PC-3 (cell line): ENCODE measurements at places on chromosomes 7 and 10. TPM values are rescaled to one million over a fixed set of nuclear protein-coding genes. Genes with fewer than 3 reads are reported as not detected.

DNA sequence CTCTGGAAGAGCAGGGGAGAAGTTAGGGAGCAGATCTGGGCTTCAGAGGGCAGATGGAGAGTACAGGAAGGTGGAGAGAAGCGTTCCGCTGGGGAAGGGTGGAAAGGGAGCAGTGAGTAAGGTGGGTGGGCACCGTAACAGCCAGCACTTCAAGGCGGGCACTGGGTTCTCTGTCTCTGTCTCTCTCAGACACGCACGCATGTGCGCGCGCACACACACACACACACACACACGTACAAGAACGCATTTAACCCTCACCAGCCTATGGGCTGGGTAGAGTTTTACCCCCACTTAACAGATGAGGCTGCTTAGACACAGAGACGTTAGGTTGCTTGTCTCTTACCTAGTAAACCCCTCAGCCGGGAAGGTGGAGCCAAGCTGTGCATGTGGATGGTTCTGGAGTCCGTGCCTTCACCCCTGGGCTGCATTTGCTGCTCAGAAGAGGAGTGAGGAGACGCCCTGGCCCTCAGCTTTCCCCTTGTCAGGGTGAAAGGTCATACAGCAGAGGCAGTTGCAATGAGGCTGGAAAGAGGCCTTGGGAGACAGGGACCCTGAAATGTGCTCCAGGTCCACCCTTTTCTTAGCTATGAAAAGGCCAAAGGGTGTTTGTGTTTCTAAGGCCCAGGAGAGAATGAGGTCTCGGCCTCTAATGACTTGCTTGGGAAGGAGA is 16.0 kb downstream of the ADCYAP1R1 start:
- no peak for DNase-seq

GRCh38 chr10:43265799-43266721 is 805 bp downstream of the RASGEF1A start:
- DNase-seq = peak; percentile 57

Gene CDNF
- total RNA-seq = 1.2 TPM in 1 of 2 replicates, not detected in the other

- peak; percentile 63 for DNase-seq
Measured at GRCh38 chr7:134593530-134594392, 44.9 kb downstream of the AKR1B15 start.

DNA sequence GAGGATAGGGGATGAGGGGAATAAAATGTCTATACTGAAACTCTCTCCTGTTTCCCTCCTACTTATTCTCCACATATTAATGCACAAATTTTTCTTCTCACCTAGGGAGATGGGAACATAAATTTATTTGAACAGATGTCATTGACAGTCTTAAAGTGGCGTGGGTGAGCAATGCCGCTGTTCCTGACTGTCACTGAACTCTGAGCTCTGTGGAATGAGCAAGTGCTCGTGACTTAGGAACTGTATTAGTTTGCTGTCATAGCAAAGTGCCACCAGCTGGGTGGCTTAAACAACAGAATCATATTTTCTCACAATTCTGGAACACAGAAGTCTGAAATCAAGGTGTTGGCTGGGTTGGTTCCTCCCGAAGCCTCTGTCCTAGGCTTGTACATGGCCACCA is 29.1 kb downstream of the INPP5F start:
- no peak for DNase-seq

DNA sequence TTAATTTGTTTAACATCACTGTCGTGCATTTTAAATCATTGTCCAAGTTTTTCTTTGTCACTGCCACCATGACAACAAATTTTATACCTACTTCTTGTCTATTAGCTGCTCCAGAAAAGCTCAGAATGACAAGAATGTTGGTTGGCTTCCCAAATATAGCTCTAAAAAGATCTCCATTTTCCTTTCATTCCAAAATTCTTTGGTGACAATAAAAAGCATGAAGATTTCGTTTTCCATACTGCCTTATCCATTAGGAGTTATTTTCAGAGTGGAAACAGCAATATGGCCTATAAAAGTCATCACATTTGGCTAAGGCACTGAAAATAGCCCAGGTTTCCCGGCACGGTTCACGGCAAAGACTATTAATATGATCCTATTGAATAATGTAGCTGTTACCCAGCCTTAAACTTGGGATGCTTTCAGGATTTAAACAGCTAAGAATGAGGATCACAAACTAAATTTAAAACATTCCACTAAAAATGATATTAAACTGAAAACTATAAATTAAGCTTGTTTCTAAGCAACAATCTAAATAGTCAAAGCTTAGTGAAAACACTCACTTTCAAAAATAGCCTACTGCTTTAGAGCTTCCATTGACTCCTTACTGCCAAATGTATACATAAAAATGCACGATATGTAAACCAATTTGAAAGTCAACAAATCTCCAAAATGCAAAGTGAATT is 2.7 kb downstream of the CTTNBP2 start:
- DNase-seq = no peak

DNA sequence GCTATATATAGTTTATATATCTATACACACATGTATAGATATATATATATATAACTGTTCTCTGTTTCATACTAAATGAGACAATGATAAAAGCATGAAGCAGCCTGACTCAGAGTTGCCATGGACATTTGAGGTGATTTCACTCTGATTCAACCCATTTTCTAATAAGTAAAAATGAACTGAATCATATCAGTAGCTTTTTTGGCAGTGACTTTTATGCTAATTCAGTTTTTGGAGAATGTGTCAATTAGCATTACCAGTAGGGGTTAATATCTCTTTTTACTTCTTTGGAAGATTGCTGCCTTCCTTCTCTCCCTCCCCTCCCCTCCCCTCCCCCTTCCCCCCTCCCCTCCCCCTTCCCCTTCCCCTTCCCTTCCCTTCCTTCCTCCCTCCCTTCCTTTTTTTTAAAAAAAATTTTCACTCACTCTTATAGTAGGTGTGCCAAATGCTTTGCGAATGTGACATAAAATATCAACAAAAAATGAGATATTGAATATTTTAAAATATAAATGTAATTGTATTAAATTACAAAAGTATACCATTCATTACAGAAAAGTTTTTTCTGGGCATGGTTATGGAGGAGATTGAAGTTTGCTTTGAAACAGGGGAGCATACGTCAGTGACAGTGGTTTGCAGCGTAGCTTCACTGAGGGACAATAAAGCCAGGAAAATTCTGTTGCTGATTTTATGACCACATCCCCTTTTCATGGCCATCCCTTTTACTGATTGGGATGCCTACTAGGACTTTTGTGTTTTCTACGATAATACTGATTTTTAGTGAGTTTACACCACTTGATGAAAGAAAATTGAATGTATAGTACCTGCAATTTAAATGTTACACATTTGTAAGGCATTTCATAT is 64.0 kb upstream of the KLF6 start:
- peak; percentile 45 for DNase-seq

DNA sequence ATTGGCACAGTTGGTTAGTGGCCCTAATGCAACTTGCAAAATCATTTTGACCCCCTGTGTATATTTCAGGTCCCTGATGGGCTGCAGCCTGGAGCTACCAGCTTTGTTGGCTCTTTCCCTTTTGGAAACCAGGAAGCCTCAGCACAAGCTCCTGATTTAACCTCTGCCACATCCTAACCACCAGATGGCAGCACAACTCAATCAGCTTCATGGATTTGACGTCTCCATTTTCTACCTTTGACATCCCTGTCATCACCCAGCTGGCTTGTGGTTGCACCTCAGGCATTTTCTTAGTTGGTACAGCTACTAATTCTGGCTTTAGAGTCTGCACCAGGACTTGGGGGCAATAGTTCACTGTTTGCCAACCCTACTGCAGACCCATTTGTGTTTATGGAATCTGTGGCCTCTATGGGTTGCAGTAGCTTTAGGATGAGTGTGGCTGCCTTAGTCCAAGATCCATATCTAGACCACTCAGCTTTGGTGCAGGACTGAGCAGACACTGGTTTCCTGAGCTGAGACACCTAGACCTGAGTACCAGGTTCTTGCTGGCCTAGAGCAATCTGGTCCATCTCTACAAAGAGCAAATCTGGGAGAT is 456.2 kb downstream of the REEP3 start:
- peak; percentile 79 for DNase-seq

GRCh38 chr10:77024461-77024860 is 613.1 kb downstream of the KCNMA1 start:
- DNase-seq = no peak

- DNase-seq = no peak
Measured at GRCh38 chr7:104414216-104414615, 85.8 kb downstream of the LHFPL3 start.

DNA sequence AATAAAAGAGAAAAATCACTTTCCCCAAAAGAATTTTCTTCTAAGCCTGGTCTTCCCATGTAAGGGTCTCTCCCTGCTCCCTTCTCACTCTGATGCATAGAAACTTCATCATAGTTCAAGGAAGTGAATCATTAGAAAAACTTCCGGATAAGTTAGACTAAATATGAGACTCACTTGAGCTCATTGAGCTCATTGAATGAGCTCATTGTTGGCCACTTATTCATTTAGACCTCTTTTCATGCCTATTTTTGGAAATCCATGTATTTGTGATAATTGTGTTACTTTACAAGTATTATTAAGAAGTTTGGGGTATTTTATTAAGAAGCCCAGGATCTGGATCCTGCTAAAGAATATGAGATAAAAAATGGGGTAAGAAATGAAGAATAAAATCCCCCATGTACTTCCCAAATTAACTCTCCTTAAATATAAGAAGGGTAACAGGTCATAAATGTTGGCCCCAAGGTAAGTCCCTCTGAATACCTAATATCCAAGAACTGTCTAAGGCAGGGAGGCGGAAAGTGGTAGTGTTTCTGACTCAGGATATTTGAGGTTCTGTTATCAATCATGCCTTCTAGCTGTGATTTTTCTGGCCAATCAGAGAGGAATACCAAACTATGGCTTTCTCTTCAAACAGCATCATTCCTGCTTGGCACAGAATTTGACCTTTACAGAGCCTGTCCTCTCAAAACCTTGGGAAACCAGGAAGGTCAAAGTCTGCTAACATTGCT is 236.5 kb upstream of the PTN start:
- peak; percentile 71 for DNase-seq

DNA sequence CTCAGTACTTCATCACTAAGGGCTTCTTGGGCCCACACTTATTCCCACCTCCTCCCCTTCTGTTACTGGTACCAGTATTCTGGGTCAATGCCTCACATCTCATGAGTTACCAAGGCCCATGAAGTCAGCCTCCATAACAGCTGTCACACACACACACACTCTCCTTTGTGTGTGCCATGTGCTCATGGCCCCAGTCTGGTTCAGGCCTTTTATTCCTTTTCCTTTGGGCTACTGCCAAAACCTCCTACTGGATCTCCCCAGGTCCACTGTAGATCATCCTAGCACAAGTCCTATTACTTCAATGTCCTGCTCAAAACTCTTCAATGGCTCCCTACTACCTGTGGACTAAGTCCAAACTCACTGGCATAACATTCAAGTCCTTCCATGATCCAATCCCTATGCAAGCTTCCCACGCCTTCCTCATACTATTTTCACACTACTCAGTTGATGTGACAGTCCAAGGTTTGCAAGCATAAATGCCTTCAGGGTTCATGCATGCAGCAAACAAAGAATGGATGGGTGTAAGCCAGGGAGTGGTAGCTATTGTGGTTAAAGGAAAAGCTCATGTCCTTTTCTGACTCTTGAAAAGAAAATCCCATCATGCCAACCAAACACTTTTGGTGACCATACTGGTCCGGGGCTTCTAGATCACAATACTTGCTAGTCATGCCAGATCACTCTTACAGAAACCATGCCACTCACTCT is 68.1 kb downstream of the CCDC6 start:
- DNase-seq = no peak

DNA sequence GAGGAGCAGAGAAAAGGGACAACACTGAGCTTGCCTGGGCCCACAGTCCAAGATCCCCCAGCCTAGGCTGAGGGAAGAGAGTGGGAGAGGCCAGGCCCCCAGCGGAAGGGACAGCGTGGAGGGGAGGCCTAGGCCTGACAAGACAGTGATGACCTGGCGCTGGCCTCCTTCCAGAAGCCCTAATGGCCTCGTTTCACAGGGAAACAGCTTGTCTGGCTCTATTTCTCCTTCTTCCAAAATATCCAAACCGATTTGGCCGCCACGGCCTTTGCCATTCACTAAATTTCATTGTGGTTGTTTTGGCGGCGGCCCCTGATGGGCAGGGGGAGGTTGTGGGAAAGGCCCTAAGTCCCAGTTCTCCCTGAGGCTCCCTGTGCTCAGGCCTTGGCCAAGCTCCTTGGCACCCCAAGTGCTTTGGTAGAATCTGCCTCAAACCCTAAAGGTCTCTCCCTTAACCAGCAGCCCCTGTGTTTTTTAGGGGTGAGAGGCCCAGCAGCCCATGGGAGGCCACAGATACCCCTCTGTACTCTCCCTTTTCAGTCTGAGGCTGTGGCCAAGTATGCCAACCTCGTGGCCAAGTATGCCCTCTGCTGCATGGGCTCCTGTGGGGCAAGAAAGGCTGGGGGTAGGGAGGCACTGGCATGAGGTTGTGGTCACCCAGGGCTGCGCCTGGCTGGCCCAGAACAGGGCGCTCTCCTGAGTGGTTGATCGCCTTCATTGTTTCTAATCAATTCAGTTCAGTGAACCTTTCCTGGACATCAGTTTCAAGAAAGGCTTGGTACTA is 37.3 kb downstream of the PAX2 start:
- DNase-seq = no peak

DNA sequence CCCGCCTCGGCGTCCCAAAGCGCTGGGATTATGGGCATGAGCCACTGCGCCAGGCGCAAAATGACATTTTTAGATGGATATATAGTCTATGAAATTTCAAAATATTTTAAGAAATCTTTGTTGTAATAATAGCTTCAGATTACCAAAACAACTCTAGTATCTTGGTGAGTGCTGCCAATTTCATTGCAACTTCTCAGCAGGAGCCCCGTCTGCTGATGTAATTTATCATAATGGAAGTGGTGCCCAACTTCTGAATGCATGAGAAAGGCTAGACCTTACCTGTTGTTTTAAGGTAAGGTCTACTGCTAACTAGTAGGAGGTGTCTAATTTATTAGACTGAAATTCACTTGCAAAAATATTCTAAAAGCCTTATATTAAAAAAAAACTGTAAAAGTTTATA is 20.0 kb downstream of the PDSS1 start:
- DNase-seq = no peak

- no peak for DNase-seq
Measured at GRCh38 chr10:83037653-83038052, 1101.7 kb upstream of the GHITM start.

Gene COMMD3
- 86.4 and 86.6 TPM in 2 replicates for total RNA-seq

DNA sequence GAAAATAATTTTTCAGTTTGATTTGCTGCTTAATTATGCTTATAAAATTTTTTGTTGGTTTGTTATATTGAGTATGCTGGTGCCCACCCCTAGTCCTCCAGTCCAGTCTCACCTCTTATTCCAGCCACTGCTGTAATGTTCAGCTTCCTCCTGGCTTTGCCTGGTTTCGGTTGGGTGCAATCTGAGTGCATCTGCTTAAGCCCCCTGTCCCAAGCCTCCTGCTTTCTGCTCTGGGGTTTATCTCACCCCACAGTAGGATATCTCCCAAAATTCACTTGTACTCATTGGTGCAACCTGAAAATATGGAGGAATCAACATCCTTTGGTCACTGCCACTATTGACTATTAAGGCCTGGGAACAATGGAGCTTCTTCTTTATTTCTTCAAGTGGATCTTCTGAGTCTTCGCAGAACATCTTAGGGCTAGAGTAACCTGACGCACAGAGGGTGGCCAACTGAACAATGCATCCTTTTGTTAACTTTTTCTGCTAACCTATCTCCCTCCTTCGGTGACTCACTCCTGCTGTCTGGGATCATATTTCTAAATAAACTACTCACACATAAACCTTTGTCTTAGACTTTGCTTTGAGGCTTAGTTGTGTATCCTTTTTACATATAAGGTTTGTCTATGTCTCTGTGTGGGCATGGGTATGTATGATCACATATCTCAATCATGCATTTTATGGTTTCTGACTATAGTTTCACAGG is 19.1 kb upstream of the SOSTDC1 start:
- peak; percentile 94 for DNase-seq

Gene MYPN
- total RNA-seq = 6.0 and 7.1 TPM in 2 replicates

GRCh38 chr7:107309296-107309695 is 140.5 kb downstream of the HBP1 start:
- DNase-seq = no peak
